ENCODE measurements at places on chromosomes 12 and 14.

- DNase-seq = no peak
These were observed 206.4 kb downstream of the BCL11B start for GRCh38 chr14:99065551-99065950.

- no peak for DNase-seq
These were observed 846.4 kb downstream of the C12orf50 start for GRCh38 chr12:87182696-87183233.

DNA sequence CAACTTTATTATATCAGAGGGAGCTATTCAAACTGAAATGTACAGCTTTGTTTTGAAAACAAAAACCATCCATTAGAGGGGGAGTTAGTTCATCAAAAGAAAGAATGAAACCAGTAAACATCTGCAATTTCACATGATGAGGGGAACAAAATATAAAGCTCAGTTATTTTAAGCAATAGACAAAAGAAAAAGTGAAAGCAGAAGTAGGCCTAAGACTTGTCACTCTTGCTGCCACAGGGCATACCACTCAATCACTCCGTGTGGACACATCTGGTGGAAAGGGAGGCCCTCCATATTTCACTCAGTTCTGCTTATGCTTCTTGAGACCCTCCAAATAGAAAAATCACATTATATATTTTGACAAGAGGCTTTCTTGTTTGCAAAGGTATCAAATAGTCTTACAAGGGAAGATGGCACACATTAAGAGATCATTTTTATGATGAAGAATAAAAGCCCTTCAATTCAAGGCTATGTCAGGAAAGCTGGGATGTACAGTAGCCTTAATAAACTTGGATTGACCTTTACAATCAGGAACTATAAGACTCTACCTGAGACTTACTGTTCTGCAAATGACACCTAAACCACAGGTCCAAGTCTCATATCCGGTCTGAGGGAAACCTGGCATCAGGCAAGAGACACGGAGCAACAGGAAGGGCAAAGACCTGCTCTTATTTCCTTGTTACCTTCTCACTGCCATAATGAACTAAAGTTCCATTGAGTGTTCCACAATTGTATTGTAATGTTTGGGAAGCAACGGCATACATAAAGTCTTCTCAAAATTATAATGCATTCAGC is 222.5 kb upstream of the GRIP1 start:
- no peak for DNase-seq

DNA sequence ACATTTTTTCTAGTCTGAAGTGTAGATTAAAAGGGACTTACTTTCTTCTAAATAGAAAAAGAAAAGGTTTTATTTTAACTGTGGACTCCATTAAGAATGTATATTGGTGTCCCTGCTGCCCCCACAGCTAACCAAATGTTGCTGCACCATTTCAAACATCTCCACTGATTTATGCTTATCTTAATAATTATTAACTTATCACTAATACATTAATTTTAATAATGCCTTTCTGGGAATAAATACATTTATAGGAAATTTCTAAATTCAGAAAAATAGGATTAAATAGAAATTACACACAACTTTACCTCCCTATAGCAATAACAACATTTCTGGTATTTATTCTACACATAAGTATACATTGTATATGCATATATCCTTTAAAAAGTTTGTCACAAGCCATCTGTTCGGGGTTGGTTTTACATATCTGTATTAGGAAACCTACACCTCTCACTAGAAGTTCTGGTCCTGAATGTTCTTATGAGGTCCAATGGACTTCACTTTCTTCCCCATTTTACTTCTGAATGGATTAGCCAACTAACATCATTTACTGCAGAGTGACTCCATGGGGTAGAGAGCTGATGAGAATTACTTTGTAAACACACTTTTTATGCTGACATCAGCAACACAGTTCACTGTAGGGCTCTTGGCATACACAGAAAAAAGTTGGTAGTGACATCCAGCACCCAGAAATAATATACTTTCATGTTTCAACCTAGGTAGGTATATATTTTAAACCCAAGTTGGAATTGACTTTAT is 9.4 kb upstream of the SELPLG start:
- DNase-seq = no peak

GRCh38 chr14:64200170-64200569 is 94.0 kb downstream of the ESR2 start:
- DNase-seq = no peak

DNA sequence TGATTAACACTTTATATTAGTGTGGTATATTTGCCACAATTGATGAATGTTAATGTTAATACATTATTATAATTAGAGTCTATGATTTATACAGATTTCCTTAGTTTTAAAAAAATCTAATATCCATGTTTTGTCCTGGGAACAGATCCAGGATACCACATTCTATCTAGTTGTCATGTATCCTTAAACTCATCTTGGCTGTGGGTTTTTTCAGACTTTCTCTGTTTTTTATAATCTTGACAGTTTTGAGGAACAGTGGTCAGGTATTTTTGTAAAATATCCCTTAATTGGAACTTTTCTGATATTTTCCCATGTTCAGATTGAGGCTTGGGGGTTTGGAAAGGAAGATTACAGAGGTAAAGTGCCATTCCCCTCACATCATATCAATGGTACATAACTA is 104.1 kb downstream of the LMNTD1 start:
- no peak for DNase-seq

DNA sequence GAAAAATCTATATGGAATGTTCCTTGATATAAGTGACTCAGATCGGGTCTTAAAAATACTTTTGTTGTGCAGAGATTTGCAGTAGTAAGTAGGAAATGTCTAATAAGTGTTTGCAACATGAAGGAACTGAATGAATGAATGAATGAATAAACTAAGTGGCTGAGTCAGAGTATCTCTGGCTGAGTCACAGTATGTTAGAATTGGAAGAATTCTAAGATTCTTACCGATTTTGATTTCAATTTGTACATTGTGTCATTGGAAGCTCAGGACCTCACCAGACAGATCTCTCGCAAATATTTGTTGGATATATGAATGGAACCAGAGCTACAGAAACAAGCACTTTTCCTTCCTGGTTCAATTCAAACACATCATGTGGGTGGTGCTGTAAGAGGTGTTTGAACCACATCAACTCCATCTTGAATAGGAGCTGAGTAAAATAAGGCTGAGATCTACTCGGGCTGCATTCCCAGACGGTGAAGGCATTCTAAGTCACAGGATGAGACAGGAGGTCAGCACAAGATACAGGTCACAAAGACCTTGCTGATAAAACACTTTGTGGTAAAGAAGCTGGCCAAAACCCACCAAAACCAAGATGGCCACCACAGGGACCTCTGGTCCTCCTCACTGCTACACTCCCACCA is 123.9 kb upstream of the FOXN3 start:
- peak; percentile 68 for DNase-seq

- peak; percentile 74 for DNase-seq
These were observed 218.1 kb downstream of the MON2 start for GRCh38 chr12:62684570-62685295.

DNA sequence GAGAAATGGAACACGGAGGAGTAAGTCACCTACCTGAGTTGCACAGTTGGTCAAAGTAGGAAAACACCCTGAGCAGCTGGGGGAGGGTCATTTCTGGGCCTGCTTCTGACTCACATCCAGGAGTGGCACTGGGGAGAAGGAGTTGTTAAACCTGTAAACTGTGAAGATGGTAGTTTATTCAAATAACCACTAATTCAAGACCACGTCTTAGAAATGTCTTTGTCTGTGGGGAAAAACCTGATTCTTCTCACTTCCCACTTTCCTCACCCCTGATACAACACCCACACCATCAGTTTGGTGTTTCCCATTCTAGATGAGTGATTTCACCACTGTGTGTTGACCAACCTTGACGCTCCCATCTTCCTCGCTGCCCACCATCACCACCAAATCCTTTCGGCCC is 207.1 kb downstream of the ANO4 start:
- DNase-seq = no peak

DNA sequence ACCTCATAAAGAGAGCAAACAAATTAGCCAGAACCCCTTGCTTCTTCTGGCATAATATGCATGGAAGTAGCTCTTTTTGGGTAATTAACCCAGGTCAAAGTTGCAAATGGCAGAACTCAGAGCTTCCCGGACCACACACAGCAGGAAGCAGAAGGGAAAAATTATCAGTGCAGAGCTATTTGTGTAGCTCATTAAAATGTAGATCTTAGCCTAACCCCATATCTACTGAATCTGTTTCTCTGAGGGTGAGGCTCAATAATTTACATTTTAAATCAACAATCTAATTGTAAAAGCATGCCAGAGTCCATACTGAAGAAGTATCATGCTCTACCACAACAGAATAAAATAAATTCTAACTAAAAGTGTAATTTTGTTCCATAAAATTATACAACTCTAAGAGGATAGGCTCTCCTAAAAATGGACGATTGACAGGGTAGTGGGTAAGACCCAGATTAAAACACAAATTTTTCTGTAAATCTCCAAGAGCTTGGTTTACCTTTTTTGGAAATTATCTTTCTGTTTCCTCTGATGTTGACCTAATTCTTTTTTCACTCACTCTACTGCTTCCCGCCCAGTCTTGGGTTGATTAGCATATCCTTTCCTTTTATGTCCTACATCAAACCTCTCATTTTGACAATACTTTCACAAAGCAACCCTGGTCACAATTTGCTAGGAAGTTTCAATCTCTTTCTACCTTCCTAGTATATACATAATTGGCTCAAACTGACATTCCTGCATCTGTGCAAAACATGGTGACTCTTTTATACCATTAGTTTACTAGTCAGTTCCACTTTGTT is 213.3 kb upstream of the SLC16A7 start:
- no peak for DNase-seq

GRCh38 chr14:21133901-21134300 is 22.0 kb downstream of the OR5AU1 start:
- no peak for DNase-seq

Measured in AG20443 (cell line).